Right ventricle myocardium superior (tissue), 1 donor: ENCODE measurements at places on chromosomes 4 and X.
A peak's percentile ranks its signal among the peaks of the same experiment; 100 is the strongest.

GRCh38 chrX:112643721-112644120 lies 36.0 kb downstream of the LHFPL1 start:
- no peak for DNase-seq

GRCh38 chr4:119310826-119311225 lies 11.1 kb downstream of the FABP2 start:
- no peak for DNase-seq

DNA sequence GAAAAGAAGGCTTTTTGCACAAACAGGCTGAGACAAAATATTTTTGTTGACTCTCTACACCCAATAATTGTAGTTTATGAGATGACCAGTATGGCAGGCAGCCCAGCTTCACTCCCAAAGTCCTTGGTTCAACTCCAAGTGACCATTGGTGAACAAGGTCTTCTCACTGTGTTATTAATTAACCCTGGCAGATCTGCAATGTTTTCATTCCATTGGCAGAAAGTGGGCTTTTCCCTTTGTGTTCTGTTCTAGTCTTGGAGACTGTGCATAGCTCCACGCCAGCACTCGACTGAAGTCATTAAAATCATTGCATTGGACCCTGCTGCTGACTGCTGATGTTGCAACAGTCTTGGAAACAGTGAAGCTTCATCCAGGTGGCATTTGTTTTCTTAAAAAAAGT lies 277.3 kb upstream of the HAND2 start:
- DNase-seq = peak; percentile 57

DNA sequence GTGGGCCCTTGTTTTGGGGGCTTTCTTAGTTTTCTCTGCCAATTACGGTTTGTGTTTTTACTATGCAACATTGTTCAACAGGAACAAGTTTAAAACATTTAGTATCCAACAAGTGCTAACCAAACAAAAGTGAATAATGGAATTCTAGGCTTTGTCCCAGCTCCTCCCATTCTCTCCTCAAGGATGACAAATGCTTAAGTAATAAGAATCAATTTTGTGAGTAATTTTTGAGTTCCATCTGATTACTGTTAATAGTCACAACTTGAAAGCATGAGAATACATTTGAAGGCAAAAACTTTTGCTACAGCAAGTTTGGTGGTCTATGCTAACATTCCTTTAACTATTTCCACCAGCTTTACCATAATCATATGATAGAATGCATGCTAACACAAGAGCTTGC lies 78.1 kb upstream of the HPGD start:
- DNase-seq = no peak

DNA sequence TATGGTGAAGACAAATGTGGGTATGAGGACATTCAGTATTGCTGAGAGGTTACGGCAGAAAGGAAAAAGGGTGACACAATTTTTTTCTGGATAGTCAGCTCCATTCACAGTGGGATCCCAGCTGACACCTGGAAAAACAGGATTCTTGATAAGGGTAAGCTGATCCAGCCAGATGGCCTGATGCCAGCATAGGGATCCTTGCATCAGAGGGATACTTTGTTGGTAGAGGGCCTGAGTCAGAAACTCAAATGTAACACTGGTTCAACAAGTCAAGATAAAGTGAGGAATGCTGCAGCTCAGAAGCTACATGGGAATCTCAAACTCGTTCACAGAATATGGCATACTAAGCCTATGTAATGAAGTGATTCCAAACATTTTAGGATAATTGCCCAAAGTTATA lies 726.7 kb downstream of the C4orf33 start:
- no peak for DNase-seq

DNA sequence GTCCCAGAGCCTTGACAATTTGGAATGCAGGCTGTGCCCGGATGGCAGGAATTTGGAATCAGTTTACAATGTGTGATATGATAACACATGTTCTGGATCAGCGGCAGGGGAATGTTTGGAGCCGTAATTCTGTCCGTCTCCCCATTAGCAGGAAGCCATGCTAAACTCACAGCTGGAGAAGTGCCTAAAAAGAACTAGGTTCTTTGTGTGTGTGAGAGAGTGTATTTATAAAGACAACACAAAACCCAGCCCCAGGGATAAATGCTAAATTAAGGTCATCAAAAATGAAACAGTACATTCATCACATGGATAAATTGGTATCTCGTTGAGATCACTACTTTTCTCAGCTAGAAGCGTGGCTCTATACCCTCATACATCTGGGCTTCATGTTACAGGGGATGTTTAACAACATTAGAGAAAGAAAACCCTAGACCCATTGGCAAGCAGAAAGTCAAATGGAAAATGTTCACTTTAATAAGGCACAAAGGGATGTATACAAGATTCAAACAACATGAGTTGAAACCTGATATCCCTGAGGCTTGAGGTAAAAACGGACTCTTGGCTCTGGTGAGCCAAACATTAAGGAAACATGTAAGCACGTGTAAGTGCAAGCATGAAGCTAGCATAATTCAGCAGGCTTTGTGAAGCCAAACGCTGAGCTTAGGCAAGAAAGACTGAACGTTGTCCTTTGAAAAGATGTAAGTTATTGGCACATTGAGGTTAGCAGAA lies 18.0 kb upstream of the TMEM131L start:
- no peak for DNase-seq
